ENCODE measurements at places on chromosomes 4 and X. TPM values are rescaled to one million over a fixed set of nuclear protein-coding genes. Genes with fewer than 3 reads are reported as not detected.

PITX2 gene
- total RNA-seq = 1.0 TPM

EDA gene
- total RNA-seq = 4.6 TPM

POU3F4 gene
- 0.09 TPM for total RNA-seq

MAGEB2 gene
- total RNA-seq = not detected

ZMAT1 gene
- total RNA-seq = 9.0 TPM

MED28 gene
- total RNA-seq = 52.7 TPM

Measured in aorta (tissue), 5 donors.